ENCODE measurements at places on chromosomes 3 and 15.

- no peak for DNase-seq
Measured at GRCh38 chr3:72613871-72614270, 234.4 kb downstream of the SHQ1 start.

DNA sequence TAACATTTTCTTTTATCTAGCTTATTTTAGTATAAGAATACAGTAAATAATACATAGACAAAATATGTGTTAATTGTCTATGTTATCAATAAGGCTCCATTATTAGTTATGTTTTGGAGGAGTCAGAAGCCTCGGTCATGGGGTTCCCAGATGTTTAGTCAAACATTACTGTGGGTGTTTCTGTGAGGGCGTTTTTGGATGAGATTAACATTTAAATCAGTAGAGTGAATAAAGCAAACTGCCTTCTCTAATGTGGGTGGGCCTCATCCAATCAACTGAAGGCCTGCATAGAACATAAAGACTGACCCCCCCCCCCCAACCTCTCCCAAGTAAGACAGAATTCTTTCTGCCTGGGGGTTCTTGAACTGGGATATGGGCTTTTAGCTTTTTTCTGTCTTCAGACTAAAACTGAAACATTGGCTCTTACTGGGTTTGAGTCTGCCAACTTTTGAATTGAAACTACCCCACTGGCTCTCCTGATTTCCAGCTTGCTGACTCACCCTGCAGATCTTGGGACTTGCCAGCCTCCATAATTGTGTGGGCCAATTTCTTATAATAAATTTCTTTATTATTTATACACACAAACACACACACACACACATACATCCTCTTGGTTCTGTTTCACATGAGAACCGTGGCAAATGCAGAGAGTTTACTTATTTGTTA lies 192.0 kb downstream of the TPRG1 start:
- DNase-seq: no peak

GRCh38 chr3:46660543-46661523 lies 32.6 kb downstream of the ALS2CL start:
- no peak for DNase-seq

- DNase-seq: peak; percentile 35
Measured at GRCh38 chr3:66441129-66441528, 59.7 kb downstream of the LRIG1 start.

GRCh38 chr15:28094732-28095521 lies 4.2 kb downstream of the OCA2 start:
- DNase-seq: peak; percentile 54

DNA sequence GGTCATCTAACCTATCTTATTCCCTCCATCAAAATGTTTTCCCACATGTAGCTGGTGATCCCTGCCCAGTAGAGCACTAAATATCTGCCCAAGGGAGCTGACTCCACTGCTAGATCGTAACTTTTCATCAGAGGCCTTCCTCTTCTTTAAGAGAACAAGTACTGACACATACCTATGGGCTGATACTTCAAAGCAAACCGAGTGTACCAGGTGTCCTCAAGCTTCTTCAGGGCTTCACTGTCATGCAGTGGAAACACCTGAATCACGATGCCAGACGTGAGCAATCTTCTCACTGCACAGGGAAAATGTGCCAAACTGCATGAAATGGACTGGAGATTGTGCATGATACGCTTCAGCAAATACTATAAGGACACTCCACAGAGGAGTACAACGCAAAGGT lies 41.6 kb downstream of the ANO10 start:
- DNase-seq: no peak

- no peak for DNase-seq
Measured at GRCh38 chr3:178120367-178120766, 415.9 kb upstream of the KCNMB2 start.

DNA sequence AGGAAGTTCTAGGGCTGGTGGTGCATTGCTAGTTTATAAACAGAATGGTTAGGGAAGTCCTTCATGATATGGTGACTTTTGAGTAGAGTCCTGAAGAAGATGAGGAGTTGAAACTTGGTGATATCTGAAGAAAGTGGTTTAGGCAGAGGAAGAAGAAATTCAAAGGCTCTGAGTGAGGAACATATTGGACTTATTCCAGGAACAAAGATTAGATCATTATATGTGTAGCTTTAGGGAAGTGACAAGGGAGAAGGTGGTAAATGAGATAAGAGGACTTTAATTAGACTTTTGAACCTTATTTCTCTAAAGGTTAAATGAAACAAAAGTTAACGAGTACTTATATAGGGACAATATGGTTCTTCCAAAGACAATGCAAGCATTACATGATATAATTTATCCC lies 286.7 kb downstream of the DOCK3 start:
- DNase-seq: no peak

DNA sequence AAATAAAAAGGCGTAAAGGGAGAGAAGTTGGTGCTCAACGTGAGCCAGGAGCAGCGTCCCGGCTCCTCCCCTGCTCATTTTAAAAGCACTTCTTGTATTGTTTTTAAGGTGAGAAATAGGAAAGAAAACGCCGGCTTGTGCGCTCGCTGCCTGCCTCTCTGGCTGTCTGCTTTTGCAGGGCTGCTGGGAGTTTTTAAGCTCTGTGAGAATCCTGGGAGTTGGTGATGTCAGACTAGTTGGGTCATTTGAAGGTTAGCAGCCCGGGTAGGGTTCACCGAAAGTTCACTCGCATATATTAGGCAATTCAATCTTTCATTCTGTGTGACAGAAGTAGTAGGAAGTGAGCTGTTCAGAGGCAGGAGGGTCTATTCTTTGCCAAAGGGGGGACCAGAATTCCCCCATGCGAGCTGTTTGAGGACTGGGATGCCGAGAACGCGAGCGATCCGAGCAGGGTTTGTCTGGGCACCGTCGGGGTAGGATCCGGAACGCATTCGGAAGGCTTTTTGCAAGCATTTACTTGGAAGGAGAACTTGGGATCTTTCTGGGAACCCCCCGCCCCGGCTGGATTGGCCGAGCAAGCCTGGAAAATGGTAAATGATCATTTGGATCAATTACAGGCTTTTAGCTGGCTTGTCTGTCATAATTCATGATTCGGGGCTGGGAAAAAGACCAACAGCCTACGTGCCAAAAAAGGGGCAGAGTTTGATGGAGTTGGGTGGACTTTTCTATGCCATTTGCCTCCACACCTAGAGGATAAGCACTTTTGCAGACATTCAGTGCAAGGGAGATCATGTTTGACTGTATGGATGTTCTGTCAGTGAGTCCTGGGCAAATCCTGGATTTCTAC lies at the start of gene RARB:
TSS of gene RARB (plus strand) at position 322 of the 847 bp plus-strand sequence. CDS start at position 791, 469 bp downstream.
- peak; percentile 59 for DNase-seq

Measured in SW480 (cell line).